ENCODE measurements at places on chromosomes 3 and 15. TPM values are rescaled to one million over a fixed set of nuclear protein-coding genes. Genes with fewer than 3 reads are reported as not detected.

LRTM1 gene
- total RNA-seq, result not detected

- no peak for DNase-seq
These were observed 35.3 kb upstream of the CDCP1 start for GRCh38 chr3:45181496-45181895.

SOX2 gene
- total RNA-seq, result 2.9 TPM

DNA sequence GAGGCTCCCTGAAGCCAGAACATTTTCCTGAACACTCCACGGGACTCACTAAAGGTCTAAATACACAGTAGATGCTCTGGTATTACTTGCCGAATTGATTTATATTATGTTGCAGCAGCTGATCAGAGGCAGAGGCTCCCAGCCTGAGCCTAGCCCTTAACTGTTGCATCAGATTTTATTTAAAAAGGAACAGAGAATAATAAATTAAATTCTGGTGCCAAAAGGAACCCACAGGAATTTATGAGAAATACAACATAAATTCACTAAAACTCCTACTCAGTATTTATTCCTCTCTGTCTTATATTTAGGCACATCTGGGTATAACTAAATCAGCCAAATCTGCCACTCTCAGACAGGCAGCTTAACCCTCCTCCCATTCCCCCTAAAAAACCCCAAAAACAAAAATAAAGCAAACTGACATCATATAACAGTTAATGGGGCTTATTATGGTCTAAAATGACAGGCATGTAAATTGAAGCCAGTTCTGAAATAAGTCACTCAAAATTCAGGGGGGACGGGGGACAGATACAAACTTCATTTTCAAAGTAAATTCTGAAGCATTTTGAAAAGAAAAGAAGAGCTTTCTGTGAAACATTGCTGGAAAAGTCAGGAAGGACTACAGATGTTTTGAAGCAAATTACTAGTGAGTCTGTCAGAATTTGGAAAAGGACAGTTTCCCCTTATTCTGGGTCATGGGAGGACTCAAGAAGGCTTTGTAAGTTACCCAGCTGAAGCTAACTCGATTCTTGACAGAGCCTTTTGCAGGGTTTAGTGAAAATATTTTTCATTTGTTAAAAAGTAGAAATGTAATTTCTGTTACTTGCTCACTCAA is 53.8 kb upstream of the CORO2B start:
- DNase-seq, result no peak

DNA sequence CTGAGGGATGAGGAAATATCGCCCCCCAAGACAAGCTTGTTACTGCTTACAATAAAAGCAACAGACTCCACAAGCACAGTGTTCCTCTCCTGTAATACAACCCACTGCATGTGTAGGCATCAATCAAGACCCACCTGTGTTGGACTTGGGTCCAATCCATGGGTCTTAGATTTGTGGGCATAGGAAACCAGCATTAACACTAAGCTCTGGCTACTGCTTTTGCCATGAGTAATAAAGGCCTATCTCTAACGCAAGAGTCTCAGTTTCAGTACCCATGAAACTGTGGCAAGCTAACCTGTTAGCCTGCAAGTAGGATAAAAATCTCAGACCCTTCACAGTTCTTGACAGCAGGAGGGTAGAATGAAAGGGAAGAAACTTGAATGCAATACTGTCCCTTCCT is 5.2 kb upstream of the EIF1B start:
- DNase-seq, result no peak

SI gene
- total RNA-seq, result not detected

PSTPIP1 gene
- 13.3 TPM for total RNA-seq

- DNase-seq, result no peak
These were observed 33.0 kb upstream of the CDCP1 start for GRCh38 chr3:45179163-45179562.

TRIM71 gene
- not detected for total RNA-seq

DNAH12 gene
- 0.25 TPM for total RNA-seq

- DNase-seq, result no peak
These were observed 4.1 kb upstream of the THSD4 start for GRCh38 chr15:71111181-71111565.

- no peak for DNase-seq
These were observed 127.1 kb upstream of the RBMS3 start for GRCh38 chr3:29153811-29154210.

GRCh38 chr15:70361891-70362290 is 264.2 kb upstream of the TLE3 start:
- DNase-seq, result no peak

FYCO1 gene
- 45.7 TPM for total RNA-seq

GRCh38 chr3:123419850-123420297 is 29.0 kb downstream of the ADCY5 start:
- no peak for DNase-seq

GRCh38 chr3:29186982-29187725 is 93.7 kb upstream of the RBMS3 start:
- DNase-seq, result no peak

- DNase-seq, result no peak
These were observed 65.2 kb downstream of the FNDC3B start for GRCh38 chr3:172104471-172105072.

DNA sequence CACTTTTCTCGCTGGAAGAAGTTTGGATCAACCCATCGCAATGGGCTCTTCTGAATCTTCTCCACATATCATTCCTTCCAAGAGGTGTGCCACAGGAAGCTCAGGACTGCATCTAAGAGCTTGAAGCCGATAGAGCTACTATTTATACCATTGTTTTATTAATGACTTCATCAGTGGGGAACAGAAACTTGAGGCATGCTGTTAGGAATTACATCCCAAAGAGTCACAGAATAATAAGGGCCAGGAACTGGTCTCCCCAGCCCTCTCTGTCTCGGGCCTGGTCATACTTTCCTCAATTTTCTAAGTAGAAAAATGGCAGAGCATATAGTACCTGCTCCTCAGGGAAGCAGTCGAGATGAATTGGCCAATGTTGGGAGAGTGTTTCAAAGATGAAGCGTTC is 16.9 kb upstream of the C15orf61 start:
- DNase-seq, result no peak

DNA sequence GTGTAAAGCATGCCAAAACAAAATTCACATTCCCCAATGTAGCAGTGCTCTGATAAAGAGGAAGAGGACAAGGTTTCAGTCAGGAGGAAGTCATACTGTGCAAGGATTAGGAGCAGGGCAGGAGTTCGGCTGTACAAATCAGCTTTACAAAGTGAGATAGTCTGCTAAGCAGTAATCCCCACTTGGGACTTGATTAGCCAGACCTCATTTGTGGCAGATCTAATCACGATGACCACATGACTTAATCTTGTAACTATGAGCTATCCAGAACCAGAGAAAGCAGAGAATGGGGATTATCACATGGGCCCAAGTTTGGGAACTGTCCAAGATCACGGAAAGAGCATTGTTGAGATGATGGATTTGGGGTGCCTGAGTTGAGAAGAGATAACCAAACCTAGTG is 7.8 kb downstream of the DCBLD2 start:
- DNase-seq, result no peak

DNA sequence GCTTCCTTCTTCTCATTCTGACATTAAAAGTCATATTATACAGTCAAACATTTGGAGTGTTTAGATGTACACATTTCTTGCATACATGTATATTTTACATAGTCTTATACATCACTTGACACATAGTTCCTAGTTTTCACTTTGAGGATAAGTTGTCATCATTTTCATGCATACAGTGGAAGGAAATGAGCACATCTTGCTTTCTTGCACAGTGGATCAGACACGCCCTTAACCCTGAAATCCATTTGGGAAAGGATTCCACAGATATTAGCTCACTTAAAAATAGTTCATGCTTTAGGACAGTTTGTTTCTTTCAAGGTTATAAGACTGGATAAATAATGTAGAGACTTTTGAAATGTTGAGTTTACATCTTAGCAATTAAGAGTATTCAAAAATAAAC is 148.6 kb upstream of the MME start:
- no peak for DNase-seq

DNA sequence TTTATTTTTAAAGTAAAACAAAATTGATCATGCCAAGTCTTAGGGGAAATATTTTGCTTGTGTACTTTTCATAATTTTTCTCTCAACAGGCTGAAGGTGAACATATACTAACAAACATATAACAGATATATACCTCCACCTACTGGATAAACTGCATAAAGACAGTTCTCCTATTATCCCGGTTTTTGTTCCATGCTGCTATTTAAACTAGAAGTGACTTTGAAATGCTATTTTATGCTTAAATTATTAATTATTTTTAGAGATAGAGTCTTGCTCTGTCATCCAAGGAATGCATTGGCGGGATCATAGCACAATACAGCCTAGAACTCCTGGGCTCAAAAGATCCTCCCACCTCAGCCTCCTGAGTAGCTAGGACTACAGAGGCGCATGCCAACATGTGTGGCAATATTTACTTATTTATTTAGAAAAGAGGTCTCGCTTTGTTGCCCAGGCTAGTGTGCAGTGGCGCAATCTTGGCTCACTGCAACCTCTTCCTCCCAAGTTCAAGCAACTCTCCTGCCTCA is 49.8 kb downstream of the ST3GAL6 start:
- DNase-seq, result no peak

SLC22A14 gene
- 0.49 TPM for total RNA-seq

DNA sequence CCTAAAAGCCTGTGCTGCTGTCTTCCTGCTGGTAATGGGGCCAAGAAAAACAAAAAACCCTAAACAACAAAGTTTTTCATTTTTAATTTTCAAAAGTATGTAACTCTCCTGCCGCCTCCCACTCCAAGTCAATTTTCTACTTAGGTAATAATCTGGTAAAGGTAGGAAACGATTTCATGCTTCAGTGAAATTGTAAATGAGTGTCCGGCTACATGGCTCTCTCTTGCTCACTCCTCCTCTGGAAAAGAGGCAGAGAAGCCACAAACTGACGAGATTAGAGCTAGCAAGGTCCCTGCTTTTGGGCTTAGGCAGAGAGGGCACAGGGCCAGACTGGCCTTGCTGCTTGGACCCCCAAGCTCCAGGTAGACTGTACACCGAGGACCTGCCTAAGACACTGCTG is 23.5 kb downstream of the KLHL25 start:
- no peak for DNase-seq

DNA sequence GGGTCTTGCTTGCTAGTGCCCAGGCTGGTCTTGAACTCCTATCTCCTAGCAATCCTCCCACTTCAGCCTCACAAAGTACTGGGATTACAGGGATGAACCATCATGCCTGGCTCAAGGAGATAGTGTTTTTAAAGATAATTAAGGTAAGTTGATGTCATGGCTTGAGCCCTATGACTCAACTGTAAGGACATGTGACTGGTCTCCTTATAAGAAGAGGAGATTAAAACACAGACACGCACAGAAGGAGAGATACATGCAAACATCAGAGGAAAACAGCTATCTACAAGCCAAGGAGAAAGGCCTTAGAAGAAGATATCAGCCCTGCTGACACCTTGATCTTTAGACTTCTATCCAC is 220.4 kb upstream of the GADL1 start:
- no peak for DNase-seq

OR5AC2 gene
- total RNA-seq, result not detected

- DNase-seq, result no peak
These were observed 181.0 kb downstream of the ATG7 start for GRCh38 chr3:11452885-11453847.

- no peak for DNase-seq
These were observed 216.9 kb downstream of the ROBO2 start for GRCh38 chr3:77256584-77257503.

DNA sequence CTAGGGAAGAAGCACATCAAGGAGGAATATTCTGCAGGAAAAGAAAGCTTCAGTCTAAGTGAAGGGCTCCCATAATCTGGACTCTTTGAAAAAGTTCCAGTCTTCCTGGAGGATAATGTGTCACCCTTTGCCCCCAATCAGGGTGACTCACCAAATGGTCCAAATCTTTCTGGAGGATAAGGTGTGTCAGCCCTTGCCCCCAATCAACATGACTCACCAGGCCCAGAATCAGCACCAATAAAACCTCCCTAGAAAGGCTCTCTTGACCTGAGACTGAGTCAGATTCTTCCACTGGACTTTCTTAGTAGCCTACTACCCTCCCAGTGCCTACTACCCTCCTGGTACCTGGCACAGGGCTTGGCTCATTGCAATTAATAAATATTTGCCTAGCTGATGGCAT is 9.5 kb upstream of the ARL14 start:
- DNase-seq, result no peak

ERICH6 gene
- not detected for total RNA-seq

GRCh38 chr3:56864090-56864489 is 62.3 kb upstream of the ARHGEF3 start:
- no peak for DNase-seq

DNA sequence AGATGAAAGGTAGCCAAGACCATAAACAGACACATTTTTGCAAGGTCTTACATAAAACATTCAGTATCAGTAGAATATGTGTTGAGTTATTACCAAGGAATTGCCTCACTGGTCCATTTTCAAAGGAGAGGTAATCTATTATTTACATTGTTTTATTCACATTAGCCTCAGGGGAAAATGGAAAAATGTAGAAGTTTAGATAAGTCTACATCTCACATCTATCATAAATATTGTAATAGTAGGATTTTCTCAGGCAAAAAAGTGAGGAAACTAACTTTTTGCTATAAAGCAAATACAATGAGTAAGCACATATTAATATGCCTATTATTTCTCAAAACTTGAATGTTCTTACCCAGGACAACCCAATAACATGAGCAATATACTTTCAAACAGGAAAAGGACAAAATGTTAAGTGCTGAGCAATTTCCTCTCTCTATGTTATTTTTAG is 184.6 kb upstream of the AGTR1 start:
- no peak for DNase-seq
